ENCODE measurements at places on chromosomes 3 and 15.

- DNase-seq: no peak
Measured at GRCh38 chr15:50911621-50912020, 3.1 kb downstream of the AP4E1 start.

DNA sequence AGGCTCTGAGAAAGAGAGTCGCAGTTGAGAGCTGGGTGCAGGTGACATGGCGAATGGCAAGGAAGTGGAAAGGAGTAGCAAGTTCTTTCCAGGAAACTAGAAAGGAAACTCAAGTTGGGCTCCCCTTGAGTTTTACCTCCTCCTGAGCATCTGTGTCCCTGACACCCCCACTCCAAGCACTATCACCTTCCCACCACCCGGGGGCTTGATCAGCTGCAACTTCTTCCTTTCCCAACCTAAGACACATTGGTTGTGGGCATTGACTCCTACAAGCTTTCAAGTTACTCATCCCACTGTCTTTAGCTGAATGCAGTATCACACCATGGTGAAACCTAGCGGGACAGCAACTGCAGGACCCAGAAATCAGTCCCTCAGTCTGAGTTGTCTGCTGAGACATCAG is 256.6 kb upstream of the NR2F2 start:
- DNase-seq: no peak

GRCh38 chr3:129974564-129974832 is at the start of gene TRH:
Gene TRH (plus strand): TSS chr3:129974720. CDS start chr3:129975817, 1,097 bp downstream.
- DNase-seq: no peak

DNA sequence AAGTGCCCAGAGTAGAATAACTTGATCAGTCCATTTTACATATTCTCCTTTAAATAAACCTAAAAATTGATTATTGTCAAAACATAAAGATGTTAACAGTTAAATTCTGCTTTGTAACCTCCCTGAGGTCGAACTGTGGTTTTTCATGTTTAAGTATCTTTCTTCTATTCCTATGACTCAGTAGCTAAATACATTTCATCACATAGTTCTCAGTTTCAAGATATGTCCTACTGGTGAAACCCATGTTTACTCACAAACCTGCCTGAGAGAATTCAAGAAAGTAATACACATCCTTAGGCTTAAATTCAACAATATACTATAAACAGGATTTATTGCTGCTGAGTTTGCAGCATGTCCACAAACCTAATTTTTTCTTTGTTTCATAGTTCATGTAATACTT is 692.9 kb downstream of the ZPLD1 start:
- no peak for DNase-seq

GRCh38 chr3:171393032-171393744 is 67.0 kb downstream of the TNIK start:
- DNase-seq: no peak

DNA sequence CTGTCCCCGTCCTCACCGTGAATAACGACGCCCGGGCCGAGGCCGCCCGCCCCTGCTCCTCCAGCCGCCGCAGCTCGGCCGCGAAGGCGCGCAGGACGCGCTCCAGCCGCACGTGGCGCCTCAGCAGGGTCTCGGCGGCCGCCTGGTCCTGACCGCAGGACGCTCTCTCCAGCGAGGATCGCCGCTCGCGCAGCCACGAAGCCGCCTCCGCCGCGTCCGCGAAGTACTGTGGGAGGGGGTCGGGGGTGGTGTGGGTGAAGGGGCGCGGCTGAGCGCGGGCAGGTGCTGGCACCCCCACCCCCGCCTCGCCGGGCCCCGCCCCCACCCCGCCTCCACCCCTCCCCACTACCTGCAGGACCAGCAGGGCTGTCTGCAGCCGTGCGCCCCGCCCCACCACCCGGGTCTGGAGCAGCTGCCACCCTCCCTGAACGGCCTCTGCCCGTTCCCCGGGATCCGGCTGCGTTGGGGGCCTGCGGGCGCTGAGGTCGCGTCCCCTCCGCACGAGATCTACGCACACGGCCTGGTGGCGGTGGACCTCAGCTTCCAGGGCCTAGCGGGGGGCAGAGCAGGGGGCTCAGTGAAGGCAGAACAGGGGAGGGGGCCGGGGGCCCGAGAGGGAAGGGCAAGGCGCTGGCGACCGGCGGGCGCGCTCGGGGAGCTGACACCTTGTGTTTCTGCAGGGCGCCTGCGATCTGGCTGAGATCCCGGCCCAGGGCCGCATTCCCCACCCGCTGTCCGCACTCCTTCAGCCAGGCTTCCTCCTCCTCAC is 11.7 kb downstream of the SPTBN5 start:
- no peak for DNase-seq

GRCh38 chr3:157916672-157917071 is 189.5 kb downstream of the SHOX2 start:
- no peak for DNase-seq

DNA sequence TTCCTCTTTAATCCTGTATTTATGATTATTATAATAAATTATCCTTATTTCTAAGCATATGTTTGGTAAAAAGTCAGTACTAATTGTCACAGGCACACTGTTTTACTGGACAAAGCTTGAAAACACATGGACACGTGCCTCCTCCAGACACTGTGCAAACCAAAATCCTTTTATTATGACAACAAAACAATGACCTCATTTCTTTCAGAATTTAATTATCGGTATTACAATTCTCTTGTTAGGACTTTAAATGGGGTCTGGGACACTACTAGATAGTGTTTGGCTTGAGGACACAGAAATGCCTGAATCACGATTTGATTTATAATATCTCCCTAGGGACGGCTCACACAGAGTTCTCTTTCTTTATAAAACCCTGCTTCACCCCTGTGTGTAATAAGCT is 107.3 kb upstream of the IGSF10 start:
- DNase-seq: no peak

- no peak for DNase-seq
Measured at GRCh38 chr3:64267721-64268604, 42.7 kb upstream of the PRICKLE2 start.

- DNase-seq: no peak
Measured at GRCh38 chr3:197809356-197810020, 18.4 kb downstream of the LRCH3 start.

DNA sequence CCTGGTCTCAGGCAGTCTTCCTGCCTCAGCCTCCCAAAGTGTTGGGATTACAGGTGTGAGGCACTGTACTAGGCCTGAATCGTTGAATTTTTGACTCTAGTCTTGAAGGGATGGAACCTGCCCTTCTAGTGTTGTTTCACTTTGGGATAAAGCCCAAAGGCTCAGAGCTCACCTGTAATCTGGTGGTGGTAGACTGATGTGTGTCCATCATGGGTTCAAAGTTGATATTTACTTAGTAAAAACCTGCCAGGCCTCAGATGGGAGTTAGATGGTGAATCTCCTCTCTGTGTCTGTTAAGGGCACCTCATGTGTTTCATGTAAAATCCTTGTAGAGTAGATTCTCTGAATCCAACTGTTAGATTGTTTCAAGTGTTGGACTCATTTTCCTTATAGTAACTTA is 41.1 kb downstream of the FNDC3B start:
- no peak for DNase-seq
